ENCODE measurements at places on chromosomes 7 and 10.

DNA sequence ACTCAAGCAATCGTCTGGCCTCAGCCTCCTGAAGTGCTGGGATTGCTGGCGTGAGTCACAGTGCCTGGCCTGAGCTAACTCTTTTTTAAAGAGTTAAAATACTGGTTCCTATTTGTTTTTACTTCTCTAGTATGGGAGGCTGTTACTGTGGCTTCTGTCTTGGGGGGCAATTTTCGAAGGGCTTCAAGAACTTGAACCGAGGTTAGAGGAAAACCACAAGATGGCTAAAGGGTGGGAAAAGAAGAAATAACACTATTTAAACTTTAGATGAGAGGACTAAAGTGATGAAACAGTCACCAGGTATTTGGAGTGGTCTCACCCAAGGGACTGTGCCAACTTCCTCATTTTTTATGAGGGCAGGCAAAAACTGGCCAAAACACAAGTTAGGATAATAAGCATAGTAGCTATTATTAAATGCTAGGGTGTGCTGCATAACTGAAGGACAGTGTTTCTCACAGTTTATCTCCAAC is 17.8 kb downstream of the MET start:
- DNase-seq = no peak

- no peak for DNase-seq
Observed at GRCh38 chr10:93591065-93591808, 9.8 kb downstream of the RBP4 start.

DNA sequence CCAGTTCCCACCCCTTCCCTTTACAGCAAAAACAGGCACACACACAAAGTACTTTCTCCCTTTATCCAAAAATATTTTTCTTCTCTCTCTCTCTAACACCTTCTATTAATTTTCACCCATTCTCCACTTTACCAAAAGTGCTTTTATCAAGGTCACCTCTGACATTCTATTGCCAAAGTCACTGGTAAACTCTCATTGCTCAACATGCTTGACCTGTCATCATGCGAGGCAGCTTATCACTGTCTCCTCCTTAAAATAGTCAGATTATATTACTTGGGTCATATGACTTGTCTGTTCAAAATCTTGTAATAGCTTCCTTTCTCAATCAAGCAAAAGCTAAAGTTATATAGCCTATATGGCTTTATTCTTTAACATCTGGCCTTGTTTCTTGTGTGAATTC is 28.6 kb downstream of the MACC1 start:
- DNase-seq = no peak

GRCh38 chr10:43437141-43437870 is 395 bp downstream of the ZNF487 start:
- no peak for DNase-seq

- no peak for DNase-seq
Observed at GRCh38 chr7:100965045-100965722, 4.2 kb upstream of the MUC12 start.

GRCh38 chr10:124231168-124232155 is 138.1 kb upstream of the CHST15 start:
- no peak for DNase-seq

DNA sequence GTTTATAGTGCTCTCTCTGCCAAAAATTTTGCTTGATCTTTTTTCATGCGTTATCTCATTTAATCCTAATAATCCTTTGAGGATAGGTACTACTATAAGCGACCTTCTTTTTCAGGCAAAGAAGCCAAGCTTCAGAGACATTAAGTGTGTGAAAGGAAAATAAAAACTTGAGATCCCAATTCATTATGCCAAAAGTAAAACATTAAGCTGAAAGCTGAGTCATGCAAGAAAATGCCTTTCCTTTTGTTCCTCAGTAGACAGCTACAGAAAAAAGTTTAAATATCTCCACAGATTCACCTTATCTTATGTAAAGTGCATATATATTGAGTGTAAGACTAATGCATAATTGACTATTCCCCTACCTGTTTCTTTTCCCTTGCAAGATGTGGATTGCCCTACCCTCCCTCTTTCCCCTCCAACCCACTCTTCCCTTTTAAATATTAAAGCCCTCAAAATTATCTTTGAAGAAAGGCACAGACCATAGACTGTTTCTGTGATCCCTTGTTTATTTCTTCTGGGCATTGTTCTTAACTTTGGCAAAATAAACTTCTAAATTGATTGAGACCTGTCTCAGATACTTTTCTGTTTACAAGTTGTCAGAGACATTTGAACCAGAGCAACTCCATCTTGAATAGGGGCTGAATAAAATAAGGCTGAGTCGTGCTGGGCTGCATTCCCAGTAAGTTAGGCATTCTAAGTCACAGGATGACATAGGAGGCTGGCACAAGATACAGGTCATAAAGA is 1139.9 kb upstream of the LRRN3 start:
- DNase-seq = no peak

- DNase-seq = no peak
Observed at GRCh38 chr10:123526356-123527064, 139.6 kb upstream of the GPR26 start.

GRCh38 chr10:46220872-46221538 is 65.8 kb upstream of the ANTXRL start:
- no peak for DNase-seq

- no peak for DNase-seq
Observed at GRCh38 chr7:100489121-100489520, 5.4 kb downstream of the NYAP1 start.

GRCh38 chr10:3898821-3899220 is 113.8 kb upstream of the KLF6 start:
- no peak for DNase-seq

DNA sequence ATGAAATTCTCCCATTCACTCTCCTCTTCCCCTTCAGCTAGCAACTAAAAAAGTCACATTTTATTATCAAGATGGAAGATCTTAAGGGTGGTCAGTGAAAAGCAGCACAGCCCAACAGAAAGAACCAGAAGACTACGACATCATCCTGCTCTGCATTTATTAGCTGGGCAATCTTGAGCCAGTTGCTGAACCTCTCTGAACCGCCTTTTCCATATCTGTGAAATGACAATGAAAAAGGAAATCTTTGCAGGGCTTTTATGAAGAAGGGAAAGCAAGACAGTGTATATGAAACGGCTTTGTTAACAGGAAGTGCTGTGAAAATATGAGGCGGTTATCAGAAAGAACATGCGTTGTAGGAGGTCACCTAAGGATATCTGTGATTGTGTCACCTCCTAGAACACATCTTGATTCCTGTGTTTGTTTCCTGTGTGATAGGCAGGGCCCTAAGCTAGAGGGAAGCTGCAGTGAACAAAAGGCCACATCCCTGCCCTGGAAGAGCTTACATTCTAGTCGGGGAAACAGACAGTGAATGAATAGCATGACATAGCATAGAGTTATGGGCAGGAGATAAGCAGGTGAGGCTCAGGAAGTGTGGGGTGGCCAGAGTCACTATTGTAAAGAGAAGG is 36.0 kb upstream of the KCNMA1 start:
- no peak for DNase-seq

DNA sequence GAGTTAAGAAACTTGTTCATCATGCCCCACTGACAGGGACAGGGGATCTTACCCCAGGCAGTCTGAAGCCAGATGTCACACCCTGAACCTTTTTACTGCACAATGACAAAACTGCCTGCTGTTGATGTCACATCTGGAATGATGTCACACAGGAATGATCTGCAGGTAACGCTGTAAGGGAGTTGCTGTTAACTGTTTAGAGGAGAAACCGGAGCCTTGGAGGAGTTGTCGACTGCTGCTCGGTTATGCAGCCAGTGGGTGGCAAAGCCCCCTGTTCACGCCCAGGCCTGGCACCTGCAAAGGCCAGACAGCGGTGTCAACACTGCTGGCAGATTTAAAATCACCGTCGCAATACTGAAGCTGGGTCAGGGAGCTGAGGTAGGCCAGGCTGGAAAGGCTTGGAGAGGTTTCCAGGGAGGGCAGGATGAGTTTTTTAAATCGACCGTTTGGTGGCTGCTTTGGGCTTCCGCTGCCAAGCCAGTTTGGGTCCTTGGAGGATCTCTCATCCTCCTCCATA is 10.0 kb upstream of the SLIT1 start:
- DNase-seq = no peak

GRCh38 chr10:10350050-10350449 is 667.6 kb upstream of the CELF2 start:
- no peak for DNase-seq

GRCh38 chr10:7942859-7943258 is 111.6 kb upstream of the GATA3 start:
- DNase-seq = no peak

GRCh38 chr7:154864523-154864891 is 138.4 kb downstream of the PAXIP1 start:
- DNase-seq = no peak

DNA sequence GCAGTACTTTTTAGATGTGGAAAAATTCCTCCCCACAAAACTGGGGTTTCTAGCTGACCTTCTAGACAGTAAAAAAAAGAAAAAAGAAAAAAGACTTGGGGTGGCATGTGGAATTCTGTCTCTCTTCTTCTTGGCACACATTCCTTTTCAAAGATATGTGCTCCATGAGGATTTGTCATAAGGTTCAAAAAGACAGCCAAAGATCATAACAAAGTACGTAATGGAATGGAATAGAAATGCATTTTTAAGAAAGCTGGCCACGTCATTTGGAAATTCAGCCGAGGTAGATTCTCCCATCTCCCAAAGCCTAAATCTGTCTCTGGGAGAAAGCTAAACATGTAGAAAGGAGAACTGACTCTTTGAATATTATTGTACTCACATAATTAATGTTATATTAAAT is 381.3 kb upstream of the NFE2L3 start:
- no peak for DNase-seq

DNA sequence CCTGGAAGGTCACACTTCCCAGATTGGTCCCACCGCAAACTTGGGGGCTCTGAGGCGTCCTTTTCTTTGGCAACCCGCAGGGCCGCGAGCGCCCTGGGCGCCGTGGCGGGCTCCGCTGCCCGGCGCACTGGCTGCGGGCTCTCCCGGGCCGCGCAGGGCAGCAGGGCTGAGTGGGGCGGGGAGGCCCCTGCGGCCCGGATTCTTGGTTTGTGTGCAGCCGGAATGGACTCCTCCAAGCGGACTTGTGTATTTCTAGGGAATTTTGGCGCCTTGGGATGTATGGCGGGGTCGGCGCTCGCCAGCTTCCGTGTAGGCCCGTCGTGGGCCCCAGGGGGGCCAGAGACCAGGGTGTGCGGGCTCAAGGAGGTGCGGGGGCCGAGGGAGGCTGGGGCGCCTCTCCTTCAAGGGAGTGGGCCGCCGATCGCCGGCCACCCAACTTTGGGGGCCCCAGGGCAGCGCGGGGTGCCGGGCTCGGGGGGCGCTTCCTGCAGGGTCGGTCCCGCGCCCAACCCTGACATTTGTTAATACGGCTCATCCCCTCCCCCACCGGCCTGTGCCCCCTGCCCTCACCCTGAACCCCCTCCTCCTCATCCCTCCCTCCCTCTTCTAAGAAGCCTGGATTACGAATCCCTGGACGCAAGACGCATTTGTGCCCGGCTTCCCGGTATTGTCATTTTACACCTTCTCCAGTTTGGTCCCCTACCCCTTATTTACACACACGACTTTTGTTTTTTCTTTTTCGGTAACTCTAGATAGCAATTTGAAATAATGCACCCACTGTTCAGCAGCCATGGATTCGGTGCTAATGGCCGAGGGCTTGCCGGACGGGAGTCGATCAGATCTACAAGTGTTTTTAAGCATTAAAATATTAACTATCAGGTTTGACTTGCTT is 2.5 kb downstream of the TCF7L2 start:
- no peak for DNase-seq

DNA sequence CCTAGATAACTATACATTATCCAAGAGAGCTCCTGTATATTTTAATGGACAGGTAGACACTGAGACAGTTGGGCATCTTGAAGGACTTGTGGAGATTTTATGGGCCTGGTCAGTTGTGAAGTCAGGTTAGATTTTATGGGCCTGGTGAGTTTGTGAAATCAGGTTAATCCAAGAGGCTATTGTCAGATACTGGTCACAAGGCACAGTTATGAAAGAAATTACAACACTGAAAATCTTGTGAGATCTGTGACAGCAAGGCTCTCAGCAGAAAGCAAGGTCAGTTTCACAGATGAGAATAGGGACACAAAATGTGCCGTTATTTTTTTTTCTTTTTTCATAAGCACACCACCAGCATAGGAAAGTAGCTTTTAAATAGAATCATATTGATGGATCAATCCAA is 167.6 kb downstream of the VTI1A start:
- DNase-seq = no peak

DNA sequence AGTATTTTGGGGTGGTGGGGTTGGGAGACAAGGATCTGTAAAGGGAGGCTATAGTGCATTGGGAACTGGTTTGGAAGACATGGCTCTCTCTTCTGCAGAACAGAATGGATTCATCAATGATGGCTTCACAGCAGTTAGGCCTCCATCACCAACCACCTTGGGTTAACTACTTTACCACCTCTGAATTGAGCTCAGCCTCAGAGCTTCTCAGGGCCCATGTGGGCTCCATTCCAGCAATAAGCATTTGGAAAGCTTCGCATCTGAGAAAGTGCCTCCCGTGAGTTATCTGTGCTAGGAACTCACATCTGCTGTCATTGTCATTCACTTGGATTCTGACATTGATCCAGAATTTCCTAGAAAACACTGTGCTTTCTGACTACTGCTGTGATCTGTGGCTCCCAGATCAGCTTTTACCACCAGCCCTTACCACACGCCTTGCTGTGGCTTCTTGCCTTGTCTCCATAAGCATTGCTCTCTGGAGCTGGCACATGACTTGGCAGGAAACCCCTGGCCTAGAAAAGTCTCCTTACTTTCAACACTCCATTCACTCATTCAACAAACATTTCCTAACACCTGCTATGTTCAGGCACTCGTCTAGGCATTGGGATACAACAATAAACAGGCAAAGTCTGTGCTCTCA is 70.7 kb upstream of the ADO start:
- DNase-seq = no peak

DNA sequence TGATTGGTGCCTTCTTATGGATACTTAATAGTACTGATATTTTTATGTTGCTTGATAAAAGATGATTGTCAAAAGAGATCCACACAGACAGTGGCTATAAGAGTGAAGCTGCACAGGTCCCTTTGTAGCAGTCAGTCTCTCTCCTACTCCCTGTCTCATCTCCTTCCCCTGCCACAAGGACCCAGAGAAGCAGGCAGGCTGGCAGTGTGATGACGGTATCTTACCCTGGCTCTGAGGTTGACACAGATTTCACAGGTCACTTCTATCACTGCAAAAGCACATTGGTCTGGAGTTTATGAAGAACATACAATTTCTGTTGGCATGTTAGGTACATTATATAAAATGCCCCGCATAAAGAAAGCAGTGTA is 64.4 kb upstream of the AHR start:
- DNase-seq = no peak
